HL-60 (cell line): ENCODE measurements at places on chromosomes 7 and 10.
A peak's percentile ranks its signal among the peaks of the same experiment; 100 is the strongest.

GRCh38 chr10:6146013-6146785 is 56.5 kb upstream of the PFKFB3 start:
- no peak for DNase-seq

GRCh38 chr7:32289651-32290414 is 200.3 kb downstream of the LSM5 start:
- peak; percentile 52 for DNase-seq

GRCh38 chr7:157318015-157318706 is 18.6 kb upstream of the DNAJB6 start:
- DNase-seq, result no peak

GRCh38 chr7:6291531-6291930 is 19.1 kb upstream of the CYTH3 start:
- no peak for DNase-seq

DNA sequence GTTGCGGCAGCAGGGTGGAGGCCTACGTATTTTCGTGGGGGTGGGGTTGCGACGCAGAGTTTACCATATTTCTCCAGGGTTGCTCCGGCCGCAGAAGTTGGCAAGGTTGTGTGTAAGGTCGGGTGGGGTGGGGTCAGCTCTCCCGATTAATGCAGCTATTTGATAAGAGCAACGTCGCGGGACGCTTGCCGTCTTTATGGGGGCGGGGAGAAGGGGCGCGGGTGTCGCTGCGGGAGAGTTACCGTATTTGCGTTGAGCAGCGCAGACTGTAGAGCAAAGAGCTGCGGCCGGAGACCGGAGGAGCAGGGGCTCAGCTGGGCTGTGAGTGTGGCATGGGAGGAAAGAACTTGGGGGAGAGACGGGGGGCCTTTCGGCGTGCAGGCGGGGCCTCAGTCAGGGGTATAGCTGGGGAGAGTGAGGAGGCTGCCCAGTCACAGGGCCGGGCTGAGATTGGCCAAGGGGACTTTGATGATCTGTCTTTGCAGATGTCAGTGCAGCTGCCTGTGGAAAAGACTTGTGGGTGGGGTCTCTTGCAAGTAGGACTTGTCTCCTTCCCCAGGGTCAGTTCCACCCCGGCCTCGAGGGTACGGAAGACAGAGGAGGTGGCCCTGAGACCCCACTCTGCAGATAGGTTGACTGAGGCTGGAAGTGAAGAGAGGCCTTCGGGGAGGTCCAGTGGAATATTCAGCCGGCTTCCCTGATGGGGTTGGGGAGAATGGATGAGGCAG is 26.6 kb downstream of the ZNF775 start:
- peak; percentile 19 for DNase-seq

DNA sequence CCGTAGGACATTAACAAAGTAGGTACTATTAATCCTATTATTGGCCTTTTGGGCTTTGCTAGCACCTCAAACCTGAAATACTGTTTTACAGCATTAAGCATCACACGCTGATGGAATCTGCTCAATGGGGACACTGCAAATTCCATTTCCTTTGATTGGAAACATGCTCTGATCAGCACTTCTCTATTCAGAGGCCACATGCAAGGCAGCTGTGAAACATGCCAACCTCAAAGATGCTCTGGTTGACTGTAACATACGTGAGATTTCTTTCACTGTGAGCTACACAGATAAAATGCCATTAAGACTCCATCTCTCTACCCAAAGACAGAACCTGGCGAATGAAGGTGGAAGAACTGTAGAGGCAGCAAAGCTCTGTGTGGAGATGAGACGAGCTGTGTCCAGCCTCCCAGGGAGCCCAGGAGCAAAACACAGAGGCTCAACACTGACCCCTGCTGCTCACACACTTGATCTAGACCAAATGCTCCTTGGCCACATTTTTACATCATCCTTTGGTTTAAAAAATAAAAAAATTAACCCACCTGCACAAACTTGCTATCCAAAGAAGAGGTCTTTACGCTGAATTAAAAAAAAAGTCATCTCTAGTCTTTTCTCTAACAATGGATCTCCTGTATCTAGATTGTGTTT is 8.0 kb downstream of the RSU1 start:
- DNase-seq, result no peak

DNA sequence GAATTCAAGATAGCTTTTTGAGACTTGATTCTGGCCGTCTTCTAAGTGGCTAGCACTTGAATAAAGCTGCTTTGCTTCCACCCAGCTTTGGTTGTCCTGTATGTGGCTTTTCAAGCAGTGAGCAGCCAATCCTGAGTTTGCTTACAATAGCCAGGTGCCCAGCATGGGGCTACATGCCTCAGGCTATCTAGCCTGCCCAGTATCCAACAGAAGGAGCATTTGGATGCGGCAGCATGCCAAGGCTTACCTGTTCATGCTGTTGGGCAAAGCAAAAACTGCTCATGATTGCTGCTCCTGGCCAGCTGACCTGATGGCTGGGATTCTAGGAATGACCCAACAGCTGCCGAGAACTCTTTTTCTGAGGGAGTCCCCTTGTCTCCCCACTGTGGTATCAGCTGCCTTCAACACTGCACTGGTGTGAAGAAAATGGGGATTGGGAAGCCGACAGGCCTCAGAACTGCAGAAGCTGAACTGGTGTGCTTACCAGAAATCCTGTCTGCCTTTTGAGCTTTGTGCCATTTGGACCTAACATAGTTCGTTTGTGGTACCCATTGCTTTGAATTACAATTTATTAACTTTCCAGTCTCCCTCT is 618.9 kb upstream of the IGFBP3 start:
- no peak for DNase-seq

GRCh38 chr10:17910125-17910789 is 41.5 kb upstream of the SLC39A12 start:
- no peak for DNase-seq

DNA sequence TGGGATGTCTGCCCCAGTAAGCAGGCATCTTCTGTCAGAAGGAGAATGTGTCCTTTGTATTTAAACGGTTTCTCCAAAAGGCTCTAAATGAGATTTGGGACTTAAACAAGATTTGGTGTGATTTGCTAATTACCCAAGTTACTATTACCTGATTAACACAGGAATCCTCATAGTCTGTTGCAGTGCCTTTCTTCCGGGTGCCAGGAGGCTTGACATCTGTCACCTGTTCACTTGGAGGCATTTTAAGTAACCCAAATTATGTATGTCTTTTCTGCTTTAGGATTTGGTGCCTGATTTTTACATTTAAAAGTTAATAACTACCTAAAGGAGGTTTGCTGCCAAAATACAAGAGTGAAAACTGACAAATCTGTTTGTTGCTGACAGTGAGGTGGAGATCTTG is 587.9 kb upstream of the GALNT17 start:
- DNase-seq, result no peak

DNA sequence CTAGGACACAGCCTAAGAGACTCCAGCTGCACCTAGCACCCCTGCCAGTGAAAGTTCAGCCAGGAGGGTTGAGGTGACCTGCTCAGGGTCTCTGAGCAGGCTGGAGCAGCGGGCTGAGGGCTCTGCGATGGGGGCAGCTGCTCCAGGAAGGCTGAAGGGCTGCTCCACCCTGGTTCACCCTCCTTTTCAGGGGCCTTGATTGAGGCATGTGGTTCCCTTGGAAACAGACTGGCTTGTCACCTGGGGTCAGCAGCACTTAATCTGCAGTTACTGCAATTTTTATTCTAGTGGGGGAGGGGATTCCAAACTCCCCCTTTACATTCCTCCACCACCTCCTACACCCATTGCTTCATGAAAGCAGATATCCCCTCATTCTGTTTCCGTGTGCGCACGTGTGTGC is 85.3 kb upstream of the UNC5B start:
- DNase-seq, result no peak

DNA sequence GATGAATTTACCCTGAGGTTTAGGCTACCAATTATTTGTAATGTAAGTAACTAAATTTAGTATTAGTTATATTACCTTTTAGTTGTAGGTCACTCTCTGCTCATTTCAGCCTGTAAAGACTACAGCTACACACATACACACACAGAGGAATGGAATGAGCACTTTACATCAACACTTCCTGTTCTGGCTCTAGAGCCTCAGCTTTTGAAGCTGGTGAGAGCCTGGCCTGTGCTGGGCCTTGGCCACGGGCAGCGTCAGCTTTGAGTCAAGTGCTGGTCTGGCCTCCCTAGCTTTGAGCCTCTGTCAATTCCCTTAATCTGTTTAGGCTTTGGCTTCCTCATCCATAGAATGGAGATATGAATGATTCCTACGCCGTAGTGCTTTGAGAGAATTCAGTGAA is 141.7 kb downstream of the EGFR start:
- no peak for DNase-seq

DNA sequence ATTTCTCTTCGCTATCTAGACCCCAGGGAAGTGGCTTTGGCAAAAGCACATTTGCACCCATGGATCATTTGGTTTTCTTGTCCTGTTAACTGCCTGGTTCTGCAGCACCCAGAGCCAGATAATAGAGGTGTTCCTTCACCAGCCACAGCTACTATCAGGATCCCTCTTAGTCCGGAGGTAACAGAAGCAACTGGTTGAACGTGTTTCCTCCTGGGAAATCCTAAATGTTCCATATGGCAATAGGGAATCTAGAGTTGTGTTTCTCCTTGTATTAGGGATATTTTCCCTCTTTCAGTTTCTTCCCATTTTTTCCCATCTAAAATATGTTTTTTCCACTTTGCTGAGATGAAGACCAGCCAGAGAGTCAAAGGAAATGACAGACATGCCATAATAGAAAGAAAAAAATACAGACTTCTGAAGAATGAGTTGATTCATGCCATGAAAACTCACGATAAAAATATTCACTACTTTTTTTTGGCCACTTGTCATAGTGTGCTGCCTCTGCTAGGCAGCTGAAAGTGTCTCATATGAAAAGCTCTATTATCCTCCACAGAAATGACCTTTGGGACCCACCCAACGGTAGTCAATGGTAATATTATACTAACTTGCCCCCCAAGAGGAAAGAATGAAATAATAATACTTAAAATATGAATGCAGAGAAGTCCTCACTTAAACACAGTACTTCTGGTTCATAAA is 472.8 kb downstream of the KCNMA1 start:
- DNase-seq, result no peak

- no peak for DNase-seq
Measured at GRCh38 chr10:127535802-127536515, 13.2 kb upstream of the NPS start.

GRCh38 chr10:120794390-120794789 is 56.8 kb upstream of the WDR11 start:
- no peak for DNase-seq

DNA sequence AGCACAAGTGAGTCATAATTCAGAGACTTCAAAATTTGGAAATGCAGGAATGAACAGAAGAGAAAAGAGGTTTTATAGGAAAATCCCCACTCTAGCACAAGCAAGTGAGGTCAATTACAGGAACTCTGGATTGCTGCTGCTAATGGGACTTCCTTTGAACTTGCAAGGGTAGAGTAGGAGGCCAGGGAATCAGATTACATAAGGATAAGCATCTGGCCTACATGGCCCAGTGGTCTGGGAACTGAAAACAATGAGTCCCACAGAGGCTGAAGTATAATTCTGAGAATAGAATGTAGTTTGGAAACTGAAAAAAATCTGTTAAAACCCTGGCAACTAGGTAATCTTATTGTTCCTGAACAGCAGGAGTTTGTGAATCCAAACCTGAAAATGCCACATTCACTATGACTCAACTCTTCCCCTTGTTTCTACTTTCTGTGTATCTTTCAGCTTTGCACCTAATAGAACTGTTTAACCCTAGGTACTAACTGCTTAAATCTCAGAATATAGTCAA is 66.5 kb downstream of the CTNNA3 start:
- DNase-seq, result no peak

DNA sequence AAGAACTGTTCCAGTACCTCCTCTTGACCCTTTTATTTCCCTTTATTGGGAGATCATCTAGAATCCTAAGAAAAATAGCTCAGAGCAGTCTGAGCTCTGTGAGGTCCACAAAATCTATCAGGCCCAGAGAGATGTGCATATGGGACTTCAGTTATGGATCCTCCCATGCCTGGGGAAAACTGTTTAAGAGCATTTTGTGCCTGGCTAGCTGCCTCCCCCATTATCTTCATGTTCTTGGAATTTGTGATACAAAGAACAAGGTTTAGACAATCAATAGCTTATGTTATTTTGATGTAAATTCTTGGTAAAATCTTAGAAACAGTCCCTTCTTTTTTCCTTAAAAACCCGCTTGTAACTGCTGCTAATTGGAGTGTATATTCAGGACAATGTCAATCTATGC is 75.2 kb downstream of the USP6NL start:
- DNase-seq, result no peak

DNA sequence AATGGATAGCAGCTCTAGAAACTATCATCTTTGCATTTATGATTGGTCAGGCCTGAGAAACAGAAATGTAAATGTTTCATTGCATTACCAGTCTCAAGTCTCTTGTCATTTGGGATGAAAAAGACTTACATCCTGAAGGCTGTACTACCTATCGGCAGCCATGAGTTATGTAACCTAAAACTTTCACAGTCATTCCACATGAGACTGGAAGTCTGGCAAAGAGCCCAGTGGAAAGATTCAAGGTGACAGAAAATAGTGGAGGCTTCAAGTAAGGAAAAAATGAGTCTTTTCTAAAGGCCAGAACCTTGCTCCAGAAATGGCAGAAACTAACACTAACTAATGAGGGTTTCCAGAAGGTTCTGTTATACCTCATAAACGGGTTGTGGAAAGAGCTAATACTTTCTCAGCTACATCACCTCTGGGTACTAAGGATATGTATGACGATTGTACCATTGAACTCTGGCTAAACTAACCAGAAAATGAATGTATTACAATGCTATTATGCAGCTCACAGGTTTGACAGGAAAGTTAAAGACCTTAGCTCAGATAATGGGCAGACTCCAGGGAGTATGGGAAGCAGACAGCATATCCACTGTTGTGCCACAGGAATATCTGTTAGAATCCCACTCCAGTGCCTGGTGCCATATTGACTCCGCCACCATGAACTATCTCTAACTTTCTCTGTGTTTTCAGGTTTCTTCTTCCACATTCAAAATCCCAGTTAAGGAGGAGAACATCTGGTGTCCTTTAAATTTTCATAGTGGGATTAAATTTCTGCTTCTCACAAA is 41.7 kb upstream of the DYNC1I1 start:
- DNase-seq, result no peak

DNA sequence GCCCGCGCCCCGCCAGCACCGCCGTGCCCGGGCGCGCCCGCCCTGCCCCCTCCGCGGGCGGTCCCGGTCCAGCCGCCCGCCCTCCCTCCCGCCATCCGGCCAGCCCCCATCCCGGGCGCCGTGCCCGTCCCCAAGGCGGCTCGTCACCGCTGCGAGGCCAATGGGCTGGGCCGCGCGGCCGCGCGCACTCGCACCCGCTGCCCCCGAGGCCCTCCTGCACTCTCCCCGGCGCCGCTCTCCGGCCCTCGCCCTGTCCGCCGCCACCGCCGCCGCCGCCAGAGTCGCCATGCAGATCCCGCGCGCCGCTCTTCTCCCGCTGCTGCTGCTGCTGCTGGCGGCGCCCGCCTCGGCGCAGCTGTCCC is at the start of gene HTRA1:
Gene HTRA1 (plus strand): TSS at position 187 of the 362 bp plus-strand sequence. CDS start 100 bp downstream, at position 287.
- no peak for DNase-seq

- DNase-seq, result no peak
Measured at GRCh38 chr10:109173121-109173520, 750.2 kb downstream of the XPNPEP1 start.
